ENCODE measurements at places on chromosomes 1 and 21.

GRCh38 chr1:152398812-152399698 lies 15.0 kb downstream of the CRNN start:
- no peak for DNase-seq

- DNase-seq, result no peak
Observed at GRCh38 chr1:2032737-2033136, 13.6 kb downstream of the GABRD start.

GRCh38 chr1:157774412-157774811 lies 2.5 kb downstream of the FCRL2 start:
- DNase-seq, result no peak

DNA sequence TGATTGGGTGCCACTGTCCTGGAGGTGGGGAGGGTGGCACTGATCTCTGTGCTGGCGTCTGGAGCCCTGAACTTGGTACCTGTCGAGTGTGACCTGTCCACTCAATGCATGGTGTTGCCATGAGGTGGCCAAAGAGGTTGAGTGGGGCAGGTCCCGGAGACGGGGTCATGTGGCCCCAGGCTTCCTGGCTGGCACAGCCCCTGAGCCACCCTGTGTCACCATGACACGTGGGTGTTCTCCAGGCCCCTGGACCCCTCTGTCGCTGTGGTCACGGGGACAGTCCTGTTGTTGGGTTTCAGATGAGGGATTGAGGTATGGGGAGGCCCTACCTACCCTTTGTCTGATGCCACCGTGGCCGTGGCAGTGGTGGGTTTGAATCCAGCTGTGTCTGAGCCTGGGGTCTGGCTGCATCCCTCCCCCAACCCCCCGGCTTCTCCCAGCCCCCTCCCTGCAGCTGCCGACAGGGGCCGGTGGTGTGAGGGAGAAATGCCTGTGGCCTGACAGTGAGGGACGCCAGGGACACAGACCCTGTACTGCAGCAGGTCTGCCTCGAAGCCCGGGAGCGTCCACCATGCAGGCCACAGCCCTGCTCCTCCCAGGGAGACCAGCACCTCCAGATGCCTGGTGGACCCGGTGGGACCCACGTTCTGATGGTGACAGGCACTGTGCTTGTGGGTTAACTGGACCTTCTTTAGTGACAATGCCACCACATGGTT lies 12.0 kb downstream of the TRPM2 start:
- DNase-seq, result no peak

- no peak for DNase-seq
Observed at GRCh38 chr1:203612932-203613682, 13.5 kb upstream of the ATP2B4 start.

GRCh38 chr21:34092262-34092921 lies 19.0 kb downstream of the MRPS6 start:
- no peak for DNase-seq

GRCh38 chr1:39657923-39658485 lies 13.9 kb downstream of the NT5C1A start:
- DNase-seq, result peak; percentile 44

DNA sequence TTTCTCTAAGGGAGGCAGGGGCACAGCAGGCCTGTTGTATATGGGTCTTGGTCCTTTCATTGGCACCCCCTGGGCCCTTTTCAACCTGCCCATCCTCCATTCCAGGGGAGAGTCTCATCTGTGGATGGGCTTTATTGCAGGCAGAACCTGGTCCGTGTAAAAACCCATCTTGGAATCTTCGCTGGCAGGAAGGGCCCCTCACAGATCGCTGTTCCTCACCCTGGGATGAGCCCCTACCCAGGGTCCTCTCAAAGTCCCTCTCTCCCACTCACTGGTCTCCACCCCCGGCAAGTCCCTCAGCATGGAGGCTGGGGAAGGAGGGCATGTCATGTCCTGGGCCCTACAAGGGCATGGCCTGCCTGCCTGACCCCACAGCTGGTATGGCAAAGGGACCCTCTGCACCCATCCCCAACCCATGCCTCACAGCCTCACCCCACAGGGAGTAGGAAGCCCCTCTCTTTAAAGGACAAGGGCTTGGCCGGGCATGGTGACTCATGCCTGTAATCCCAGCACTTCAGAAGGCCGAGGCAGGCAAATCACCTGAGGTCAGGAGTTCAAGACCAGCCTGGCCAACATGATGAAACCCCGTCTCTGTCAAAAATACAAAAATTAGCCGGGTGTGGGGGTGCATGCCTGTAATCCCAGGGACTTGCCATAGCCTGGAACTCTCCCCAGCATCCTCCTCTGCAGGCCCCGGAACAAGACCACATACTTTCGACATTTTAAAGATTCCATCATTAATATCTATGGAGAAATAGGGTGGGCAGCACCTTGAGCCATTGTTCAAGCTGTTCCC lies 13.2 kb upstream of the CDA start:
- DNase-seq, result no peak
